Body of pancreas (tissue), 4 donors: ENCODE measurements at places on chromosomes 5 and 9. TPM values are rescaled to one million over a fixed set of nuclear protein-coding genes. Genes with fewer than 3 reads are reported as not detected.

GRCh38 chr9:72254901-72255545, 105.8 kb downstream of the GDA start:
- no peak for DNase-seq
- no peaks in the 10 kb centered on the region for H3K27me3 ChIP-seq
- H3K4me1 ChIP-seq: no peaks in the 10 kb centered on the region
- H3K27ac ChIP-seq: no peak overlapping the region
- H3K4me3 ChIP-seq: no peak overlapping the region

- H3K27me3 ChIP-seq: no peaks in the 10 kb centered on the region
- H3K27ac ChIP-seq: peak overlapping the region; percentile 15
- H3K4me1 ChIP-seq: peaks cover 15% of the 10 kb centered on the region
- no peak for DNase-seq
Observed at GRCh38 chr5:151663617-151664293, 23.0 kb downstream of the SPARC start.

The PCDHGA6 gene
- 5.2 TPM for total RNA-seq

The IL5 gene
- total RNA-seq: not detected

The CAVIN4 gene
- total RNA-seq: not detected
